ENCODE measurements at places on chromosomes 7 and 10.

- DNase-seq = no peak
Measured at GRCh38 chr7:30304177-30304884, 19.9 kb downstream of the ZNRF2 start.

DNA sequence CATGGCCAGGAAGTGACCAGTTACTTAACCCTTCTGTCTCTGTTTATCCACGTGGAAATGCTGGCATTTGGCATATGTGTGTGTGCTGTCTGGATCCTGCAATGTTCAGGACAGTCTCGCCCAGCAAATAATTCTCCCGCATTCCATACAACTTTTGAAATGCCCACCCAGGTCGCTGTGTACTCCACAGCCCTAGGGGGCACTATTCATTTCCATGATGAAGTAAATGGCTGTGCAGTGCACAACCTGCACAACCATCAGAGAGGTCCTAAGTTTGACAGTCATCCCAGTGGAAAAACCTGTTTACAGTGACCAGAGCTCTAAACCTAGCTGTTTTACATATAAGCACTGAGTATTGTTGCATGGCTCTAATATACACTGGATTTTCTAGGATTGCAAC lies 38.1 kb downstream of the ZNF503 start:
- DNase-seq = no peak

GRCh38 chr10:95864906-95865813 lies 42.6 kb upstream of the CC2D2B start:
- DNase-seq = peak; percentile 88

GRCh38 chr7:153887749-153888569 lies 164.2 kb upstream of the DPP6 start:
- DNase-seq = no peak

DNA sequence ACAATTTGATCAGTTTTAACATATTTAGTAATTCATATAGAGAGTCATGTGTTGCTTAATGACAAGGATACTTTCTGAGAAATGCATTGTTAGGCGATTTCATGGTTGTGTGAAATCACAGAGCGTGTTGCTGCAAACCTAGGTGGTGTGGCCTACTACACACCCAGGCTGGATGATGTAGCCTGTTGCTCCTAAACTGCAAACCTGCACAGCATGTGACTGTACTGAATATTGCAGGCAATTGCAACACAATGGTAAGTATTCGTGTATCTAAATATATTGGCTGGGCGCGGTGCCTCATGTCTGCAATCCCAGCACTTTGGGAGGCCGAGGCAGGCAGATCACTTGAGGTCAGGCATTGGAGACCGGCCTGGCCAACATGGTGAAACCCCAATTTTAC lies 73.7 kb upstream of the BAIAP2L1 start:
- DNase-seq = no peak

GRCh38 chr10:17787087-17787961 lies 21.8 kb upstream of the MRC1 start:
- DNase-seq = no peak

DNA sequence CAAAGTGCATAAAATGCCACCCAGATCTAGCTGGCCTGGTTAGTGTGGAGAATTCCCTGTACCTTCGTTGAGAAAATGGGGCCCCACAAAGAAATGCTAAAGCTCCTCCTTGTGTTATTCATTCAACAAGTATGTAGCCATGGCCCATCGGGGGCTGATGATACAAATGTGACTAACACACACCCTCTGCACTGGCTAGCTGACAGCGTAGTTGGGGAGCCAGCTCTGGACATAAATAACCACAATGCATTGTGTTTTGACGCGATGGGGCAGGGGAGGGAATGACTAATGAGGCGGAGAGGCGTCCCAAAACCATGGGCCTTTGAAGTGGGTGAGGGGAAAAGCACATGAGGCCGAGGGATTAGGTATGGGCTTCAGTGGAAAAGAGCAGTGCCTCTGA lies 28.2 kb upstream of the ASL start:
- DNase-seq = no peak

- no peak for DNase-seq
Measured at GRCh38 chr7:151437159-151437553, 2.8 kb downstream of the CRYGN start.

DNA sequence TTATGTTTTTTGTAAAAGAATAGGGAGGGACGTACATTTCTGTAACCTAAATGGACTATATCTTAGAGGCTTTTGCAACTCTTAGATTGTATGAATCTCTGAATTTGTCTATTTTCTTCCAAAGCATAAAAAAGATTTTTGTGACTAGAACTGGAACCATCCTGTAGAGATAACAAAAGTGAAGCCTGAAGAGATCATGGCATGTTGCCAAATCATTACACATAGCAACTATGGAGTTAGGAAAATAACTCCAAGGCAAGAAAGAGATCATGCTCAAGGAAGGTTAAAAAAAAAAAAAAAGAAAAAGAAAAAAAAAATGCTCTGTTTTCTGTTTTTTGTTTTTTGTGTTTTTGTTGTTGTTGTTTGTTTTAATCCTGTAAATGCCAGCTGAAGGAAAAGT lies 567.7 kb upstream of the ZWINT start:
- no peak for DNase-seq

- DNase-seq = peak; percentile 14
Measured at GRCh38 chr10:30962522-30962921, 69.1 kb downstream of the ZNF438 start.

GRCh38 chr10:15167411-15168290 lies 842 bp downstream of the NMT2 start:
- DNase-seq = peak; percentile 84

- DNase-seq = no peak
Measured at GRCh38 chr10:68601501-68602265, 41.5 kb downstream of the TET1 start.

GRCh38 chr10:62919776-62920175 lies 103.6 kb upstream of the EGR2 start:
- DNase-seq = no peak

DNA sequence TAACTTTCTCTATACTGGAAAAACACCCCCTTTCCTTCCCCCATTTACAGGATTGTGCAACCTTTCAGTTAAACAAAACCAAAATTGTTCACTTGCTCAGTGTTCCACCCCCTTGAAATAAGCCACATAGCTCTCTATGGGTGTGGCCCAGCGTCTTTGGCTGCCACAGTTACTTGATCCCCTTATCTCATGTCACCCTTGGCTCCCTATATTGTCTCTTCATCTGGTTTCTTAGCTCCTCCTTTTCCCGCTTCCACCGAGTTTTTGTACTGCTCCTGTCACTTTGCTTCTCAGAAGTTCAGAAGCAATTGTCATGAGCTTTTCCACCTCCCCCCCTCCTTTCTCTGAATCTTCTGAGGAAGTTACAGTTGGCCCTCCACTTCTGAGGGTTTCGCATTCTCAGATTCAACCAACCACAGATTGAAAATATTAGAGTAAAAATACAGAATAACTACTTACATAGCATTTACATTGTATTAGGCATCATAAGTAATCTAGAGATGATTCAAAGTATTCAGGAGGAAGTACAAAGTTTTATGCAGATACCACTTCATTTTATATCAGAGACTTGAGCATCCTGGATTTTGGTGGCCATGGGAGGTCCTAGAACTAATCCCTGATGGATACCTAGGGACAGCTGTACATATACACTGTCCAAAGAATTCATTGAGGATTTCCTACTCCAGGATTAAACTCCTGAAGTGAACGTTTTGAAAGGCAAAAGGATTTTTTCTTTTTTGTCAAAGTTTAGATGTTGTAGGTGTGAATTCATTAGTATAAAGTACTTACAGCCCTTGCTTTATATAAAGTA lies 60.4 kb downstream of the ADD3 start:
- peak; percentile 92 for DNase-seq

DNA sequence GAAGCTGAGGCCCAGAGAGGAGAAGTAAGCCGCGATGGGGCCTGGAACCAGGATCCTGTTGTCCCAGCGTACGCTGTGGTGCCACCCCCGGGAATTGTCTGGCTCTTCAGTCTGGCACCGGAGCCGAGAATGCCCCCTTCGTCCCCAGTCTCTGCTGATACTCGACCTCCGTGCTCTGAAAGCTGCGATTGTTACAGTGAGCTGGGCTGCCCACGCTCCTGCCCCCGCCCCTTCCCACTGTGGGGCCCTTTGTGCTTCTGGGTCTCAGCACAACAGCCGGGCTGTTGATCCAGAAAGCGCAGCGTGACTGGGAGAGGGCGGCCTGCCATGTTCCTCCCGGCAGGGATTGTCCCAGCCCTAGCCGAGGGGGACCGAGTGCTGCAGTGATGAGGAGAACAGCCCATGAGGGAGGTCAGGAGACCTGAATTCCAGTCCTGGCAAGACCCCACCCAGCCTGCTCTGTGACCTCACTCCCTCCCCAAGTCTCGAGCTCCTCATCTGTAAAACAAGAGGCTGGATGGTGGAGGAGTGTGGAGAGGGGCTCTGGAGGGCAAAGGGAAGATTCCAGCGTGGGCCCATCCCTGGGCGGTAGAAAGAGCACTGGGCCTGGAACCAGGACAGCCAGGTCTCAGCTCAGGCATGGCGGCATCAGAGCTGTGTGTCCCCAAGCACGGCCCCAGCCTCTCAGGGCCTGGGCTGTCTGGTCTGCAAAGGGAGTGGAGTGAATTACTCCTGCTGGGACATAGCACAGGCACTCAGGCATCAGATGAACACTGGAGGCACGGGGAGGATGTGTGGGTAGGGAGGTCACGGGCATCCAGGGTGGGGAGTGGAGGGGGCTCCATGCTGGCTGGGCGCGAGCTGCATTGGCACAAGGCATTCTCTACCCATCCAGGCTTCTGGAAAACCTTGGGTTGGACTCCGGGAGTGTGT lies 43.6 kb downstream of the TSPAN15 start:
- DNase-seq = no peak

GRCh38 chr10:102970562-102971340 lies 52.7 kb downstream of the CNNM2 start:
- DNase-seq = no peak

DNA sequence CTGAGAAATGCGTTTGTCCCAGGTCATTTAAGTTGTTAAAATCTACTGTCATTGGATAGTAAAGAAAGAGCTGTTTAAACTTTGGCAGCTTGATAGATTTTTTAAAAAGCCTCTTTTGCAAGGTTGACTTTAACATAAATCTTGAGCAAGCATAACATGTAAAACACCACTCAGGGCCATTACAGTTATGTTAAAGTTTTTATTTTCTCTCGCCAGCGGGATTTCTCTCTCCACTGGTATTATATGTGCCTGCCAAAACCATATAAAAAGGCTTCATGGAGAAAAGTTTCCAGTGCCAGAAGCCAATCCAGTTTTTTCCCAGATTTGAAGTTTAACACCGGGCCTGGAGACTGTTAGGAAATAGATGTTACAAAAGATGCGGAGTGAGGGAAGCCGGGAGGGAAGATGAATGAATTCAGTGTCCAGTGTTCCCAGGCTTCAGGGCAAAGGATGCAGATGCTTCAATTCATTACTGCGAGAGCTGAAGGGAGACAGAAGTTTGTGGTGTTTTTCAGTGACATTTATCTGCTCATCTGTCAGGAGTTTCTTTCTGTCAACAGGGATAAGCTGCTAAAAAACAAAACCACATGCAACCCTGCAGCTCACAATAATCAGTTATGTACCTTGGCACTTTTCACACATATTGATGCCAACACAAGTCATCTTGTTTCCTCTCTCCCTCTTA lies 155.5 kb downstream of the SPAG6 start:
- no peak for DNase-seq

DNA sequence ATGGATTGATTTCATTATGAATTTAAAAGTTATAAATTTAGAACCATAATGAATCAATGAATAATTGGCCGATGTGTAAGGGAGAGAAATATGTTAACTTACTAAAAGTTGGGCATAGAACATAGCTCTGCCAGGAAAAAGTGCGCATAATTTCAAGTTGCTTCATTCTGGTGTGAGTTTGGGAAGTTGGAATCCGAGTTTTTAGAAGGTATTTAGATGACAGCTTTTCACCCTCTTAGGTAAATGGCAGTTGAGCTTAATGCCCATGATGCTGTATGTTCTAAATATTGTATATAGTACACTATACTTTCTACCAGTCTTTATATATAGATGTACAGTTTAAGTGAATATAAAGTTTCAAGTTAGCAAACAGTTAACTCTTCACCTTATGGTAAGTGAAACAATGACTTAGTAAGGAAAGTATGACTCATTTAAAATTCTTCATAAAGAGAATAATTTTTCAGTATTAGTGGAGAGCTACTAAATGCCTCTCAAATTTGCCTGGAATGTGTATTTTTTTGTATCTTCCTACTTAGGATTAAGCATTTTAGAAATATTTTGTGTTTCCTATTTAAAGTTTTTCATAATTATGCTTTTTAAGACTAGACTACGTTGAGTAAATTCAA lies 1.6 kb downstream of the C1GALT1 start:
- DNase-seq = no peak

DNA sequence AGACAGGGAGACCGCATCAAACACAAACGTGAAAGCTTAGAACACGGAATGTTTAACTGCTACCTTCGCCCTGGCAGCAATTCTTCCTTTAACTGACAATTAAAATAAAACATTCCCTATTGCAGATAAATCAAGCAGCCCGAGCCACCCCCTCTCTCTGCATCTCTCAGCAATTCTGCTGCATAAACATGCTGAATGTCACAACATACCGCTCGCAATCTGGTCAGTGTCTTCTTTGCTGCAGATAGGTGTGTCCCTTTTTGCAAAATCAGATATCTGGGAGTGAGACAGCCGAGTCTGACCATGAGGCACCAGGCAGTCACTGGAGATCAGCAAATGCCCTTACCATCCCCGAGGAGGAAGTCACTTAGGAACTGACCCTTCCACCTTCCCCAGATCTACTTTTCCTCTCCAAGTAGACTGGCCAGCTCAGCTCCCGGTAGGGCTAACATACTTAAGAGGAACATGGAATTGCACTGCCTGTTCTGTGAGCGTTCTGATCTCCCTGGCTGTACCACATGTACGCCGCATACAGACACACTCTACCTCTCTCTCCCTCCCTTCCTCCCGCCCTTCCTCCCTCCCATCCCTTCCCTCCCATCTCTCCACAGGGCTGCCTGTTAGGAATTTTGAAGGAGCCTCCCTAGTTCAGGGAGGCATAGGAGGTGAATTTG lies at the start of gene FRMD4A:
FRMD4A (minus strand) TSS at position 537 of the 674 bp plus-strand sequence.
- DNase-seq = no peak

DNA sequence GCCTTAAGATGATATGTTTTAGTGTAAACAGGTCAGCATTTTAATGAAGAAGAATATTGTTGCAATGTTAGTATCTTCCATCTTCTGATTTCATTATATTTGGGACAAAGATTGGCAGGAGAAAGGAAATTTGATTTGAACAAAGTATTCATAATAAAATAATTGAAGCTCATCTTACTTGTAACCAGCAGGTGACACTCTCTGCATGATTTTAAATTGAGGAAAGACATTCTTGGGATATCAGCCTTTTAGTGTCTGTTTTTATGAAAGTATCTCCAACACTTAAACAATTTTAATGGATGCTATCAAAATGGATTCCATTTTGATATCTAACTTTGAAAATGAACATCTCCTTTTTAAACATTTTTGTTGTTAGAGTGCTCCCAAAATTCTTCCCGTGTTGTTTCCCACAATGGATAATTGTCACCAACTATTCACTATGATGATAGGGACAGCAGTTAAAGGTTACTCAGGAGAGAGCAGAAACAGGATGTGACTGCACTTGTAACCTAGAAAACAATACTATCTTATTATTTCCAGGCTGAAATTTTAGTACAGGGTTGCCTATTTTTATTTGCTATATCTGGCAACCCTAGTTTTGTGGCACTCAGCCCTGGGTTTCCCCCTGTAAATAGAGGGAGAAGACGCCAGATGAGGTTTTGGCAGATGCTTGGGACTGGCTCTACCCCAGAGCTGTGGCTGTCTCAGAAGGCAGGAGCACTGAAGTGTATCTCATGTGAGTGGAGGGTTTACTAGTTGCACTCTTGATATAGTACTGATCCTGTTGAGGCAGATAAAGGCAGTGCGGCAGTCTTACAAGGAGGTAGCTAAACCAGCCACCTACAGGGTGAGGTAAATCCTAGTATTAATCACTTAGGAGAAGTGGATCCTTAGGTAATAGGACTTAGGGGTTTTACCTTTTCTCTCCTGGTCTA lies 31.0 kb upstream of the ABCB4 start:
- no peak for DNase-seq

GRCh38 chr10:64534616-64535015 lies 1013.4 kb downstream of the REEP3 start:
- no peak for DNase-seq
